Inflammatory macrophage treated with lipopolysaccharide for 1 hour (primary cell): ENCODE measurements at places on chromosomes 5 and 9.

- no peak for DNase-seq
Observed at GRCh38 chr9:4615251-4615650, 46.8 kb upstream of the PLPP6 start.

DNA sequence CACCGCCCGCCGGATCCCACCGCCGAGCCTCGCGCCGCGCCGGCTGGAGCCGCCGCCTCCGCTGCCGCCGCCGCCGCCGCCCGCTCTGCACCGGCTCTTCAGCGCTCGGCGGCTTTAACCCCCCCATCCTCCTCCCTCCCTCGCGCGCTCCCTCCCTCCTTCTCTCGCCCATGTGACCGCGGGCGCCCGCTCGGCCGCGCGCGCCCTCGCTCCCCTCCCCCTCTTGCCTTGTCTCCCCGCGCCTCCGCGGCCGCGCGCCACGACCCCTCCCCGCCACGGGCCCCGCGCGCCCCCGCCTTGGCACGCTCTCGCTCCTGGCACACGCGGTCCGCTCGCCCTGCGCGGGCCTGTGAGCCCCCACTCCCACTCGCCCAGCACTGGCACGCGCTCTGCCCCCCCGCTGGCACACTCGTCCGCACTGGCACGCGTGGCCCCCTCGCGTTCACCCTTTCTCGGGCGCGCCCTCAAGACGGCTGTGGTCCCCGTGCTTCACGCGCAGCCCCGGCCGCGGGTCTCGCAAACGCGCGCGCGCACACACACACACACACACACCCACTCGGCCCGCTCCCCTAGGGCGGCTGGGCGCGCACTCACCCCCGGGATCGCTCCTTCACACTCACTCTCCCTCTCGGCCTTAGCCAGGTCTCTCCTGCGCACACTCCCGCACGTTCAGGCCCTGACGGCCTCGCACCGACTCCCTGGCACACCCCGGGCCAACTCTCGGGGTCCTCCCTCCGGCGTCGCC, at the start of gene CNTFR:
CNTFR (minus strand) TSS at position 89 of the 745 bp plus-strand sequence. CDS start 20,743 bp downstream, outside the sequence.
- DNase-seq, result no peak

DNA sequence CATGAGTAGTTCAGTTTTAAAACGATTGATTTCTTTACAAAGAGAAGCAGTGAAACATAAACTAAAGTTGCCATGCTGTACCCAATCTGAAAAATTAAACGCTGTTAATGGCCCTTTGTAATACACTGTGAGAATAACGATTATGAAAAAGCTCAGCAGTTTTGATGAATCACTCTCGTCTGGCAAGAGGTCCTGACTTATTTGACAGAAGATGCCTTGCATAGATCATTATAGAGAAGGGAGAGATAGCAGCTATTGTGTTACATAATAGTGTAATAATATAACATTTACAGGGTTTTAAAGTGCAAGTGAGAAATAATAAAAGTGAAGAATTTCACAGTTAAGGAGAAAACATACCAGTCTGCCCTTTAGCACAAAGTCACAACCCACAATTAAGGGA, 361.5 kb upstream of the CDH10 start:
- no peak for DNase-seq

DNA sequence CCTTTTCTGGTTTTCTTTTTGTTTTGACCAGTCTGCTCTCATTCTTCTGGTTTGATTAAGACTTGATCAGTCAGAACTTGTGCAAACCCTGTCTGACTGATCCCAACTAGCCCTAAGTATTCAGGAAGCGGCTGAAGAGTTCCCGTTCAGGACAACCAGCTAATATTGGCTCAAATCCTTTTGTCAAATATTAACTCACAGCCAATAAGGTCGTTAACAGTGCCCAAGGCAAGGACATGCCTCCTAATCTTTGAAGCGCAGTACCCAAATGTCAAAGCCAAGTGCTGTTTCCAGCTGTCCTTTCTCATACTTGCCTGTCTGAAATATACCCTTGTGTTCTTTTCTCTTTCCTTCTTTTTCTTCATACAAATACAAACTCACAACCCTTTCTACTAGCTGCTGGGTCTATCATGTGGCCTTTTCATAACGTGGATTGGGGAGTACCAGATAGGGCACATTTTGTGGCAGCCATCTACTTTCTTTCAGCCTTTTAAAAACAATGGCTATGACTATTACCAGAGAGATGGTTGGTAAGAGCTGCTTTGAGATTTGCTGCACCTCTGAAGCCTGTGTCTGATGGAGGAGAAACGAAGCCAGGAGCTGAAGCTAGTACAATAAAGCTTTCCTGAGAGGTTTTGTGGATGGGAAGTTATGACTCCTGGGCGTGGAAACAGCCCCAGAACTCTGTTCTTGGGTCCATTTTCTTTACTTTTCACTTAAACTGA, 266.4 kb upstream of the ZNF608 start:
- DNase-seq, result no peak

DNA sequence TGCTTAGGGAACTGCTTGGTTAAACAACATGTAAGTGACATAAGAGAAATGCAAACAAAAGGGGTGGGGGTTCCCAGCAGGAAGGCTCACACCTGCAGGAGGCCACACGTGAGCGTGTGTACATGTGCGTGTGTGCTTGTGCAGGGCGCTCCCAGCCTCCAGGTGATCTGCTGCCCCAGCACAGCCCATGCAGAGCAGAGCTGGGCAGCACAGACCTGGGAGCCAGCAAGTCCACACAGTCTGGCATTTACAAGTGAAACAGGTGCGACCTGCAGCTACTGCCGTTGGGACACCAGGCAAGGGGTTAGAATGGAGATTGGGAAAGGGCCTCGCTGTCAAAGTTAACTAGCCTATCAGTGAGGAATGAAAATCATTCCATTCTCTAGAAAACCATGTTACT, 41.8 kb downstream of the GRAMD2B start:
- no peak for DNase-seq

DNA sequence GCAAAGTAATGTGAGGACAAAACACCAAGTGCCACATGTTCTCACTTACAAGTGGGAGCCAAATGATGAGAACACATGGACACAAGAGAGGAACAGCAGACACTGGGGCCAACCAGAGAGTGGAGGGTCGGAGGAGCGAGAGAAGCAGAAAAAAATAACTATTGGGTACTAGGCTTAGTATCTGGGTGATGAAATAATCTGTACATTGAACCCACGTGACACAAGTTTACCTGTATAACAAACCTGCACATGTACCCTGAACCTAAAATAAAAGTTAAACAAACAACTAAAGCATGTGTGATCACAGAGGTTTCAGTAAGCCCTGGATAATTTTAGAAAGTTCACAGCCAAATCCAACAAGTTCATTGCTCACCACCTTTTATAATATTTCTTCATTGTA, 160.1 kb downstream of the TENT4A start:
- no peak for DNase-seq

DNA sequence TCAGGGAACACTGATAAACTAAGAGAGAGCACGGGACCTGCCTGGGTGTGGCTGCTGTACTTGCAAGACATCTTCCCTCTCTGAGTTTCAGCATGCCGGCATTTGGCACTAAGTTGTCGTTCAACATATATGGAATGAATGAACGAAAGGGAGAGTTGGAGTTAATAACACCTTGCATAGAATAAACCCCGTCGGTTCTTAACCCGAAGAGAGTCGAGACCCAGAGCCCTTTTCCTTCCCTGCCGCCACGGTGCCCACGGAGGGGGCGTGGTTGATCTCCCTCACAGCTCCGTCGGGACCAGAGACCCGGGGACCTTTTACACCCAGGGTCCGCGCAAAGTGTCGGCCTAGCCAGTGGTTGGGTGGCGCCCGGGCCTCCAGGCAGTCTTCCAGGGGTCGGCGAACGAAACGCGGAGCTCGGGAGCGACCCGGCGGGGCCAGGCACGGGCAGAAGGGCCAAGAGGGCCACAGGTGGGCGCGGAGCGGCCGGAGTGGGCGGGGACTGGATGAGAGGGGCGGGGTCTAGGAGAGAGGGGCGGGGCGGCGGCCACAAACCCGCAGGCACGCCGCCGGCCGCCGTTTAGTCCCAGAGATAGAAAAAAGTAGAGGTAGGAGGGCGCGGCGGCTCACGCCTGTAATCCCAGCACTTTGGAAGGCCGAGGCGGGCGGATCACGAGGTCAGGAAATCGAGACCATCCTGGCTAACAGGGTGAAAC, 735 bp upstream of the RPL26L1 start:
- DNase-seq, result peak; percentile 63

DNA sequence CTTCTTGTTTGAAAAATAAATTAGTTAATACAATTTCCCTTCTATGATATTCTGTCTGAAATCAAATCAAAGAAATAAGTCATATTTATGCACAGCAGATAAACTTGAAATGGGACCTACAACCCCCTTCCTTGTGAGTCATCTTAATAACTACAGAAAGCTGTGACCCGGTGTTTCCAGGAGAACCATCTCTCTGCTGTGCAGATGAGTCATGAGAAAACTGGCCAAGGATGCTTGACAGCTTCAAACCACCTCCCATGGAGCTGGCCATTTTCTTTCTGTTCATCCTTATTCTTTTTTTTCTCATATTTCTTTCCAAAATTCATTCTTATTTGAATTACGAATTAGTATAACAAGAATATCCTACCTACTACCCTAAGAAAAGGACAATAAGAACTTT, 43.4 kb upstream of the NR4A3 start:
- no peak for DNase-seq

DNA sequence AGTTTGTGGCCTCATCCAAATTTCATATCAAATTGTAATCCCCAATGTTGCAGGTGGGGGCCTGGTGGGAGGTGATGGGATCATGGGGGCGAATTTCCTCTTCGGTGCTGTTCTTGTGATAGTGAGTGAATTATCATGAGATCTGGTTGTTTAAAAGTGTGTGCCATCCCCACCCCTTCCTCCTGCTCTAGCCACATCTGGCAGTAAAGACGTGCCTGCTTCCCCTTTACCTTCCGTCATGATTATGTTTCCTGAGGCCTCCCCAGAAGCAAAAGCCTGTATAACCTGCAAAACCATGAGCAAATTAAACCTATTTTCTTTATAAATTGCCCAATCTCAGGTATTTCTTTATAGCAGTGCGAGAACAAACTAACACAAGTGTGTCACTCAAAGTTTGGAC, 71.0 kb upstream of the MOCS2 start:
- no peak for DNase-seq

DNA sequence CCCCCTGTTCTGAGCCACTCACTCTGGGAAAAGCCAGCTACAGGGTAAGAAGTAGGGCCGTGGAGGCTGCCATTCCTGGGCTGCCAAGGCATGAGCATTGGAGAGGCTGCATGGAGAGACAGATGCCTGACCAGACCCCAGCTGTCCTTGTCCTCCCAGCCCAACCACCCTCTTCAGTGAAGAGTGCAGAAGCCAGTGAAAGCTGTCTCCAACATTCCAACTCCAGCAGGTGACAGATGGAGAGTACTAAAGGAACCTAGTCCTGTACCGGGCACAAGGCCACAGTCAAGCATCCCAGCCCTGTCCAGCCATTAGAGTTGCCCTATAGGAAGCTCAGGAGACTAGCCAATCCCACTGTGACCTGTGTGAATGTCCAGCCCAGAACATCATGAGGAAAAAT, 165.1 kb downstream of the DIRAS2 start:
- no peak for DNase-seq

- DNase-seq, result peak; percentile 49
Observed at GRCh38 chr5:67305913-67306710, 109.5 kb upstream of the CD180 start.

DNA sequence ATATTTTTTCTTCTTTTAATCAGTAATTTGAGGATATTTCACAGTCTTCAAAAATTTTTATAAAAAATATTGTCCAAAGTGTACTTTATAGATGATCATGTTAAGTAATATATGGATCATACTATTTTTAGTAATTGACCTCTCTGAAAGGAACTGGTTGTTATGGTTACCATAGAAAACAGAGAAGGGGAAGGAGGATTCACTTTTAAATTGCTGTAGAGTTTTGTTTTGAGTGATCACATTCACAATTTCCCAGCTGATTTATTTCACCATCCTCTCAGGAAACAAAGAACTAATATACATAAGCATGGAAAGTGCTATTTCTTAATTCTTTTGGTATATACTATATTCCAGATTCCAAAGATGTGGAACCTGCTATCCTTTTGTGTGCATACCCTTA, 56.5 kb upstream of the NREP start:
- peak; percentile 22 for DNase-seq

GRCh38 chr5:172506921-172507320, 52.6 kb upstream of the SH3PXD2B start:
- DNase-seq, result no peak

- no peak for DNase-seq
Observed at GRCh38 chr9:7507566-7508270, 291.9 kb downstream of the DMAC1 start.

DNA sequence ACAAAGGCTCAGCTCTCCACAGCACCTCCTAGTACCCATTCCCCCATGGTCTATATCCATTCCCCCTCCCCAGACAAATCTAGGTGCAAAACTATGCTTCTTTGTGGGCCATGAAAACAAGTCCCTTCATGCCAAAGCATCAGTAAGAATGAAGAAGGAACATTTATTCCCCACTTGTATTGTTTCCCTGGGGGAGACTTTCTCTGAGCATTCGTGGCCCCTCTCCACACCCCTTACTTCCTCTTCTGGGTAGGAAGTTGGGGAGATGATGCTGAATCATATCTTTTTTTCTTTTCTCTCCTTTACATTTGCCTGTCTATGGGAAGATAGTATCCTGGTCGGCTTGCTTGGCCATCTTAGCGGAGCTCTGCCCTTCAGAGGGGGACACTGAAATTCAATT, 246.8 kb downstream of the NSG2 start:
- DNase-seq, result no peak

- peak; percentile 45 for DNase-seq
Observed at GRCh38 chr9:100216178-100216787, 117.2 kb downstream of the INVS start.

GRCh38 chr9:124475868-124476690, 25.8 kb downstream of the ADGRD2 start:
- DNase-seq, result no peak

GRCh38 chr9:5586391-5586802, 42.5 kb upstream of the RIC1 start:
- no peak for DNase-seq

DNA sequence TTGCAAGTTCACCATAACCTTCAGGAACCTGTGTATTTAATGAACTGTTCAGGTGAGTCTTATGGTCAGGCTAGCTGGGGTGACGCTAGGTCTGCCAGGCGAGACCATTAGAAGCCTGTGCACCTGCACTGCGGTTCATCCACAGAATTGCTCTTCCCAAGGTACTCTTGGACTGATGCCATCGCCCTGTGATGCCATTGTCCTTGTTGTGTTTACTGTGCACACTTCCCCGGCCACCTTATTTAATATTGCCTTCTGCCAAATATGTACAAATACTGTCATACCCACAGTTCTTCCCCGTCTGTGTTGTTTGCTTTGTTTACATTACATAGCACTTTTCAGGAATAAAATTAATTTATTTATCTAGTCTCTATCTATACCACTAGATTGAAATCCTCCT, 66.3 kb downstream of the RCL1 start:
- no peak for DNase-seq

- DNase-seq, result no peak
Observed at GRCh38 chr5:59843511-59844213, 49.9 kb downstream of the PDE4D start.
